ENCODE measurements at places on chromosomes 16 and 17.

DNA sequence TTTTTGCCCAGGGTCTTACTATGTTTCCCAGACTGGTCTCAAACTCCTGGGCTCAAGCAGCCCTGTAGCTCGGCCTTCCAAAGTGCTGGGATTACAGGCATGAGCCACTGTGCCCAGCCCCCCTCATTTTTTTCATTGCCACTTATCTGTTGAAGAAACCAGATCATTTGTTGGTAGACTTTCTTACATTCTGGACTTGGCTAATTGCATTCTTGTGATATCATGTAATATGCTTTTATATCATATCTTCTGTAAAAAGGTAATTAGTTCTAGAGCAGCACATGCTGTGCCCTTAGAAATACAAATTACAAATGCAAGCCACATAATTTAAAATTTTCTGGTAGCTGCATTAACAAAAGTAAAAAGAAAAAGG is 53.9 kb downstream of the PPM1E start:
- no peak for DNase-seq

DNA sequence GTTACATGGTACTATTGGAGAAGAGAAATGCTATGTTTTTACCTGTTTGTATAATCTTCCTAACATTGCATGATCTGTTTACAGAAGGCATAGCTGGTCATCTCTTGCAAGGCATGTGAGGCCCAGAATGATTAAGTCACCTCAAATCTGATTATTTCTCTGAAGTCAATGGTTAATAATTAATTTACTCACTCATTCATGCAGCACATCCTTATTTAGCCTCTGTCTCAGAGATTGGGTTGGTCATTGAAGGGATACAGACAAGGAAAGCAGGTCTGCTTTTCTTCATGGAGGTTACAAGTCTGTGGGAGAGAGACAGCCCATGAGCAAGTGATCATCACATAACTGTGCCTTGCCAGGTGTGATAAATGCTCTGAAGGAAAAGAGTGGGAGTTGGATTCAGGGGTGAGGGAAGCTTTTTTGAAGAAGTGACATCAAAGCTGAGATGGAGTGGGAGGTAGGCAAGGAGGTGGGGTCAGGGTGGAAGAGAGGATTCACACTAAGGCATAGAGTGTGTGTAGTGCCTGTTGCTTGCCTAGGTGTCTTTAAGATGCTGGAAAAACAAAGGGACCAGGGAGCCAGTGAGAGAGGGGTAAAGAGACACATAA is 16.3 kb upstream of the RBFOX1 start:
- DNase-seq = no peak

DNA sequence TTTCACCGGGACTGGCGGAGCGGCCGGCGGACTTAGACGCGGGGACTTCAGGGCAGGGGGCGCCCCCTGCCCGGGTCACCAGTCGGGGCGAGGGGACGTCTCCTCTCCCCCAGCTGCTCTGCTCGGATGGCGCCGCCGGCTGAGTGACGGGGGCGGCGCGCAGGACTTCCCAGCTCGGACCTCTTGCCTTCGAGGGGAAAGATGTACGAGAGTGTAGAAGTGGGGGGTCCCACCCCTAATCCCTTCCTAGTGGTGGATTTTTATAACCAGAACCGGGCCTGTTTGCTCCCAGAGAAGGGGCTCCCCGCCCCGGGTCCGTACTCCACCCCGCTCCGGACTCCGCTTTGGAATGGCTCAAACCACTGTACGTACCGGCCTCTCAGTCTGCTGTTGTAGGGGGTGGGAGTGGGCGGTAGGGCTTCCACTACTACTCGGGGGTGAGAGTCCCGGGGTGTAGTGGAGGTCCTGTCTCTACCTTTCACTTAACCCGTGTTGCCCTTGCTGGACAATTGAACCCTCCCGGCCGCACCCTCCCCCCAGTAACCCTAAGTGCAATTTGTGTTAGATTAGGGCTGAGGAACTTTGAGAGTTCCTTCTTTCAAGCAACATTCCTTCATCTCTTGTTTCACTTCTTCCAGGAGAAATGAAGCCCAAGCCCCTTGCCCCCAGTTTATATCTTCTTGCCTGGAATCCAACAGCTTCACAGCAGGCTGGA is 21.9 kb downstream of the GJD3 start:
- no peak for DNase-seq

DNA sequence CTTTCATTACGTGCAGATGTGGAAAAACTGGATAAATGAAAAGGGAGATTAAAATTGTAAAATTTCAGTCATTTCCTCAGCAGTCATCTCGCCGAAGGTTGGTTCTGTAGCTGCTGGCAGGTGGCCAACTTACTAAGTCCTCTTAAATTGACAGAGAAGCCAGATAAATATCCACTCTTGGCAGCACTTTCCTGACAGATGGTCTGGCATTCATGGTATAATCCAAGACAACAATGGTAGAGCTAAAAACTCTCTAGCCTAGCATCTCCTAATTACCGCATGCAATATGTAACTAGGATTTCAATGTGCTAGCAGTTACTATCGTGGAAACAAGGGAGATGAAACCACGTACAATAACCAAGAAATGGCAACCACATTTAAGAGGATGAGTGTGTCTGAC is 306.3 kb downstream of the CNTNAP4 start:
- peak; percentile 6 for DNase-seq

- DNase-seq = no peak
Measured at GRCh38 chr16:88649924-88650748, 717 bp downstream of the CYBA start.
